H9 (cell line): ENCODE measurements at places on chromosomes 1 and 21. TPM values are rescaled to one million over a fixed set of nuclear protein-coding genes. Genes with fewer than 3 reads are reported as not detected.
A peak's percentile ranks its signal among the peaks of the same experiment; 100 is the strongest.

The HMCN1 gene
- total RNA-seq = 2.9 and 3.3 TPM in 2 replicates

The MPZL1 gene
- total RNA-seq = 60.7 and 68.6 TPM in 2 replicates

DNA sequence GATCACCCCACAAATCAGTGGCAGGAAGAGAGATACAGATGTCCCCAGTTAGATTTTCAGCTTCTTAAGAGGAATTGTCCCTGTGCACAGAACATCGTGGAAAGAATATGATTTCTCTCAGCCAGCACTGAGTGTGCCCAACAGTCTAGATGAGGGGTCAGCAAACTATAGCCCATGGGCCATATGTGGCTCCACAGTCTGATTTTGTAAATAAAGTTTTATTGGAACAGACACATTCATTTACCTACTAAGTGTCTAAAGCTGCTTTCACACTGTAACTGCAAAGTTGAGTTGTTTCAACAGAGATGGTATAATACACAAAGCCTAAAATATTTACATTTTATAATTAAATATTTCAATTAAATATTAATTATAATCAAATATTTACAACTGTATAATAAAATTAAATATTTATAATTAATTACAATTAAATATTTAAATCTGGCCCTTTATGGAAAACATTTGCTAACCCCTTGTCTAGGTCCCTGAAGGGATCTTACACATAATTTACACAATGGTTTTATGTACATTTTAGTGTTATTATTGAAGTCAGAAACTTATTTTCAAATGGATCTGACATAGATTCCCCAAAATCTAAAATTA, 407.6 kb downstream of the PTPRU start:
- no peak for DNase-seq

GRCh38 chr1:47991187-47991586, 6.0 kb downstream of the TRABD2B start:
- DNase-seq = peak; percentile 26

DNA sequence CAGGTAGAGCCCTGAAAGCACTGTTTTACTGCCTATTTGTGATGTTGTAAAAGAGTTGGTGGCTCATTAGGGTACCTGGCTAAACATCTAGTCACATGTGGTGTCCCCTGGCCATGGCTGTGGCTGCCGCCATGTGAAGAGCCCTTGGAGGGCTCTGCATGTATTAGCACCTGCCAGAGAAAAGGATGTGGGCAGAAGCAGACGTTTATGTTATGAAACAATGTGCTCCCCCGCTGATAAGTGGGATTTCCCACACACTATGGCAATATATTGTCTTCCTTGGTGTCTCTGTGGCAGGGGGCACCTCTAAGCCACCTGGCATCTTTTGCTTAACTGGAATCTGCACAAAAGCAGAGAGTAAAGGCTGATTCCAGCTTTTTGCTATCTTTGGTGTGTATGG, 9.6 kb downstream of the TENT5C start:
- no peak for DNase-seq

- no peak for DNase-seq
Measured at GRCh38 chr1:1594602-1595260, 5.2 kb downstream of the FNDC10 start.

GRCh38 chr1:1406101-1406820, 832 bp downstream of the MRPL20 start:
- no peak for DNase-seq

DNA sequence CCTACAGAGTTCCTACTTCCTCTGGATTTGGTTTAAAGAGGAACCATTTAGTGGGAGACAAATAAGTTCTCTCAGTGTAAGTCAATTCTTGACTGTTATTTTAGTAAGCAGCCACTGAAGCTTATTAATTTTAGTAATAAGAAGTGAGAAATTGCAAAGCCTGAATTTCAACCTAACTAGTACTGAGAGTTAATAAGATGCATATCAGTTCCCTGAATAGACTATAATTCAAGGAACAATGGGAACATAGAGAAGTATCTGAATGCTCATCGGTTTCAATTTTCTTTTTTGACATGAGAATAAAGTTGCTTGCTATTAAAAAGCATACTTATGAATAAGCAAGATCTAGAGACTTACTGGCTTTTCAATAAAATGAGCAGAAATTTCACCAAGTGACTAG, 8.0 kb upstream of the PPT1 start:
- DNase-seq = no peak
